ENCODE measurements at places on chromosomes 3 and 15.
A peak's percentile ranks its signal among the peaks of the same experiment; 100 is the strongest.

DNA sequence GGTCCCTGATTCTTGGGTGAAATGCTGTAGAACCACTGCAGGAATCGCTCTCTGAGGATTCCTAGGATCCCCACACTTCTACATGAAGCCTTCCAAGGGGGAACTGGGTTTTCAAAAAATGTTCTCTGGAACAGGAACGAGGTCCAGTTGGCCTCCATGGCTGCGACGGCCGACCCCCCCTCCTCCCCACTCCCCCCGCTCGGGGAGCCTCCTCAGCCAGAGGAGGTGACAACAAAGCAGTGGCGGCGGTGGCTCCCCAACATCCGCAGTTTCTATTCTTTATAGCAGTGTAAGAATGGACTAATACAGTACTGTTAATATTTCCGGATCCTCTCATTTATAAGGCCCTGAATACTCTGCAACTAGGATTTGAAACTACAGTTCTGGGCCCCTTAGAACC is 84.0 kb upstream of the PLAAT1 start:
- DNase-seq, result no peak

DNA sequence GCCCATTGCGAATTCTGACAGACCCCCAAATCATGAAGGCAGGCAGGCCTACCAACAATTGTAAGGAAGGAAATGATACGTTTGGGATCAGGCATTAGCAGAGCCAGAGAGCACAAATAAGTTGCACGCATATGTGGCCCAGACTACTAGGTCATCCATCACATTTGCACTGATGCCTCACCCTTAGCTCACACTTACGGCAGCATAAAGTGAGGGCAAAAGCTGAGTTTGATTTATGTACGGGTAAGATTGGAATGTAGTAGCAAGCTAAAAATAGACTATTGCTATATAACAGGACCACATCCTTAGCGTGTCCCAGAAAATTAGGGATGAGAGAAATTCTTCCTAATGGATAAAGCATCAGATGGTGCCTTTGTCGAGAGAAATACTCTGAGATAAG is 58.6 kb downstream of the QTRT2 start:
- no peak for DNase-seq

DNA sequence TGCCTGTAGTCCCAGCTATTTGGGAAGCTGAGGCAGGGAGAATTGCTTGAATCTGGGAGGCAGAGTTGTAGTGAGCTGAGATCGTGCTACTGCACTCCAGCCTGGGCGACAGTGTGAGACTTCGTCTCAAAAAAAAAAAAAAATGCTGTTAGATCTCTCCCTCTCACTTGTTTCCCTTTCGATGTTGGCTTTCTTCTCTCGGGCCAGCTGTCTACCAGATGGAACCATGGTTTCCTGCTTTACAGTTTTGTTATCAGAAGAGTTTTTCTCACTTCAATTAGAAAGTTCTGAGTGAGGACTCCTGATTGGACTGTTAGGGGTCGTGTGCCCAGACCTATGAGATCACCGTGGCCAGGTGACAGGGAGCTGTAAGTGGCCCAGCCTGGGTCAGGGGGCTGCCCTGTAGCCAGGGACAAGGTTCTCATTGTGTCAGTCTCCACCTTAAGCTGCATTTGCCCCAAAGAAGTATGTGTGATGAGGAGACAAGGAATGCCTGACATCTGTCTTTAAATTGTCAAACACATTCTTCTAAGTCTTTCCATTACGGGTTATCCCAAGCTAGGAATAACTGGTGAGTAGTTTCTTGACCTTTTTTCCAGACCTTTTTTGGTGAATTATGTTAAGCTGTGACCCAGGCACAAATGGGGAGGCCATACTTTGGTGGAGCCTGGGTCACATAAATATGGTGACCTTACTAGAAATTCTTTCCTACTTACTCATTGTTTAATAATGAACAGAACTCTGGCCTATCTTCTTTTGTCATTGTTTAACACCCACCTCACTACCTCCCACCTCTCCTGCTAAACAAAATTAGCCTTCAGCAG is 25.2 kb downstream of the SNAPC5 start:
- peak; percentile 1 for DNase-seq

- no peak for DNase-seq
Observed at GRCh38 chr3:183725387-183725786, 27.8 kb downstream of the YEATS2 start.

- no peak for DNase-seq
Observed at GRCh38 chr3:133547432-133548041, 25.9 kb upstream of the CDV3 start.

DNA sequence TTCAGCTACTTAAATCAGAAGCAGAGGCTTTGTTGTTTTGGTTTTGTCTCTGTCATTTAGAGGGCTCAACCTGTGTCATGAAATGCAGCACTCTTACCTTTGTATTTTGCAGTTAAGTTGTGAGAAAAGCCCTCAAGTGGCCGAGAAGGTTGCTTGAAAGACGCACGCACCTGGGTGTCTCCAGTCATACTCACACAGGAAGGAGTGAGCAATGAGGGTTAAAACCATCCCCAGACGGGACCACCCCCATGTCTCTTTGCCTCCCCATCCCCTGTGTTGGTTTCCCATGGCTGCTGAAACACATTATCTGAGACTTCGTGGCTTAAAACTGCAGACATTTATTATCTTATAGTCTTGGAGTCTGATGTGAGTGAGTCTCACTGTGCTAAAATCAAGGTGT is 376.1 kb upstream of the CFAP20DC start:
- no peak for DNase-seq

GRCh38 chr3:85037203-85037602 is 78.4 kb downstream of the CADM2 start:
- no peak for DNase-seq

GRCh38 chr3:184234224-184234623 is 4.8 kb downstream of the VWA5B2 start:
- no peak for DNase-seq

Data from activated CD8-positive, alpha-beta memory T cell treated with anti-CD3 and anti-CD28 coated beads for 1 hour (primary cell).